ENCODE measurements at places on chromosomes 3 and 15. TPM values are rescaled to one million over a fixed set of nuclear protein-coding genes. Genes with fewer than 3 reads are reported as not detected.

The PLIN1 gene
- under 0.01 TPM for total RNA-seq

The SLC15A2 gene
- total RNA-seq: 0.19 TPM

The GP5 gene
- 1.1 TPM for total RNA-seq

The STRC gene
- 0.28 TPM for total RNA-seq
